ENCODE measurements at places on chromosomes 12 and 14.

GRCh38 chr12:131923260-131923659 is 5.8 kb upstream of the PUS1 start:
- peak; percentile 77 for DNase-seq

DNA sequence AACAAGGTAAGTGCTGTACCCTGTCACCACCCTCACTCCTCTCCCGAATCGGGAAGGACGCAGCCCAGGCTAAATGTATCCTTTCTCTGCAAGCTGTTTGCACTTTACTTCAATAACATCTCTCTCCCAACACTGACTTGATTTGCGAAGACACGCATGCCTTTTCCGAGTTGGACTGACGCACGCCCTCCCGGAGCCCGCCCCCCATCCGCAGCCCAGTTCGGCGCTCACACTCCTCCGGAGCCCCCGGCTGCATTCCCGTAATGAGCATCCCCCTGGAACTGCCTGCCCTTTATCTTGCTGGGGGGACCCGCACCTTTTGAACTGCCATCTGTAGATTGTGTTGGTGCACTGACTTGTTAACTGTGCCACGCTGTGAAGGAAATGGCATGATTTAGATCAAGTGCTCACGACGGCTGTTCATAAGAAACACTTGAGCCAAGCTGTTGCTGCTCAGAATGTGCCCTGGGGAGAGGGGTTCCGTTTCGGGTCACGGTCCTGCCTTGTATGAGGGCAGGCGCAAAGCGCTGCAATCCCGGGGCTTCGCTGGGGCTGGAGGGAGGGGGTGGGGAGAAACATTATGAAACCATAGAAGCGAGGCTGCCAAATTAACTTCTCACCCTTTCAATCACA is 176.6 kb upstream of the CDKN3 start:
- no peak for DNase-seq

GRCh38 chr12:3491938-3492792 is 1.2 kb downstream of the PRMT8 start:
- peak; percentile 79 for DNase-seq

GRCh38 chr14:39366460-39367386 is 65.5 kb downstream of the FBXO33 start:
- no peak for DNase-seq

DNA sequence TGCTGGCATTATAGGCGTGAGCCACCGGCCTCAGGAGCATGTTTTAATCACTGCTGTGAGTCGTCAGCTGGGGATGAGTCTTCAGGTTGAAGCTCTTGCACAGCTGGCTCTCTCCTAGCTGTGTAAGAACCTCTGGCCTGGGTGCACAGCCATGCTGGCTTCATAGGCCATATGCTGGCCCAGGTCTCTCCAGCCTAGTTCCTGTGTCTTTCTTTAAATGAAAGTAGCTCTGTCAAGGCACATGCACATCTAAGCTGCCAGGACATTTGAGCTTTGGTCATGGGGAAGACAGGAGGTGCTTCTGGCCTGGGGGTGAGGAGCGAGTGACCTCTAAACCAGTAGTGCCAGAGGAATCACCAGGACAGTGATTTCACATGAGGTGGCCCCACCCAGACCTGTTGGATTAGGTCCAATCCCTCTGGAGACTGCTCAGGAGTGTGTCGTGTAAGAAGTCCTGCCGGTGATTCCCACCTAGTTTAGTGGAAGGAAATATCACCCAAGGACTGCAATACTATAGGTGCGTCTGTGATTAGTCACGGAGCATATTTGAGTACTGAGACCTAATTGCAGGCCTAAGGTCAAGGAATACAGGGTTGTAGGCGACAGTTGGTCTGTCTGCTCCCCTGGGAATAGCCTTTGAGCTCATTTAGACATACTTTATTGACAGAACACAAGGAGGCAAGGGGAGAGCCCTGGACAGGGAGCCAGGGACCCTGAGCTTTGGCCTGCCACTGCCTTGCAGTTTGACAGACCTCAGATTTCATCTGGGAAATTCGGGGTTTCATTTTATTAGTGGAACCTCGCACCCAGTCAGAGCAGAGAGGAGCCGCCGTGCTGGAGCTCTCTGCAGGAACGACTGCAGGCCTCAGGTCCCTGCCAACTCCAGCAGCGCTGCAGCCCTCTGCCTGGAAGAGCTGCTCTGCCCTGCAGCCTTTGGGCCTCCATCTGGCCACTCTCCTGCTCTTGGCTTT is 67.0 kb downstream of the ANKRD9 start:
- DNase-seq, result no peak

- DNase-seq, result no peak
These were observed 282 bp upstream of the IGFBP6 start for GRCh38 chr12:53097207-53097563.

DNA sequence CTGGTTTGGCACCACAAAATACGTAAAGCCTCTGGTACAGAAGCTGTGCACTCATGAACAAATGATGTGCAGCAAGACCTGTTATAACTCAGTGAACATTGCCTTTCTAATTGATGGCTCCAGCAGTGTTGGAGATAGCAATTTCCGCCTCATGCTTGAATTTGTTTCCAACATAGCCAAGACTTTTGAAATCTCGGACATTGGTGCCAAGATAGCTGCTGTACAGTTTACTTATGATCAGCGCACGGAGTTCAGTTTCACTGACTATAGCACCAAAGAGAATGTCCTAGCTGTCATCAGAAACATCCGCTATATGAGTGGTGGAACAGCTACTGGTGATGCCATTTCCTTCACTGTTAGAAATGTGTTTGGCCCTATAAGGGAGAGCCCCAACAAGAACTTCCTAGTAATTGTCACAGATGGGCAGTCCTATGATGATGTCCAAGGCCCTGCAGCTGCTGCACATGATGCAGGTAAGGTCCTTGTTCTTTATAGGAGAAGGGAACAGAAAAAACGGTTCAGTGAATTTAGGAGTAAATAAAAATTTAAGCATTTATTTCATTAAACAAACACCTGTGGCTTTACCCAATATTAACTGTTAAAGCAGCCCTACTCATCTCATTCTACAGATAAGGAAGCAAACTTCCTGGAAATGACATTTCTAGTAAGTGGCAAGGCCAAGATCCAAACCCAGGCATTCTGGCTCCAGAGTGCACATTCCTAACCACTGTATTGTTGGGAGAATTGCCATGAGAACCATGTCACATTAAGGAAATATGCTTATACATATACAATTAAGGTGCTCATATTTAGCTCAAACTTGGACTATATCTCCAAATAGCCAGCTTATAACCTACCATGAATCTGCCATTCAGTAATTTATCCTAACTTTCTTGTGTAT is 11.7 kb downstream of the COCH start:
- DNase-seq, result no peak

- DNase-seq, result no peak
These were observed 9.2 kb upstream of the MMP17 start for GRCh38 chr12:131818821-131819585.

GRCh38 chr12:40689576-40689975 is 2.7 kb upstream of the CNTN1 start:
- DNase-seq, result no peak

DNA sequence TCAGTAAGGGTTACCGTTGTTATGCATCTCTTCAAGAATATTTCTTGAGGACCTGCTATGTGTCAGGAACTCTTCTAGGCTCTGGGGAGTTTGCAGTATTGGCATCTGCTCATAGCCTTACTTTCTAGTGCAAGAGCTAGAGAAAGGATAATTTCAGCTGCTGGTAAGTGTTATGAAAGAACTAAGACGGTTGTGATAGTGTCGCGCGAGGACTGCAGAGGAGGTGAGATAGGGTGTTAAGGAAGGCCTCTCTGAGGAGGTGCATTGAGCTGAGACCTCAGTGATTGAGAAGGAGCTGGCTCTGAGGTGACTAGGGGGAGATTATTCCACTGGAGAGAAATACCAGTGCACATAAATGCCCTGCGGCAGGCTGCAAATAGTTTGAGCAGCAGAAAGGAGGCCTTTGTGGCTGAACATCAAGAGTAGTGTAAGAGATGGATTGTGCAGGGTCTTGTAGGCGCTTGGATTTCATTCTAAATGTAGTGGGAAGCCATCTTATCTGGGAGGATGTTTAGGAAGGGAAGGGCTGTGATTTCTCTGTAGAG is 824 bp downstream of the DDX55 start:
- DNase-seq, result no peak

DNA sequence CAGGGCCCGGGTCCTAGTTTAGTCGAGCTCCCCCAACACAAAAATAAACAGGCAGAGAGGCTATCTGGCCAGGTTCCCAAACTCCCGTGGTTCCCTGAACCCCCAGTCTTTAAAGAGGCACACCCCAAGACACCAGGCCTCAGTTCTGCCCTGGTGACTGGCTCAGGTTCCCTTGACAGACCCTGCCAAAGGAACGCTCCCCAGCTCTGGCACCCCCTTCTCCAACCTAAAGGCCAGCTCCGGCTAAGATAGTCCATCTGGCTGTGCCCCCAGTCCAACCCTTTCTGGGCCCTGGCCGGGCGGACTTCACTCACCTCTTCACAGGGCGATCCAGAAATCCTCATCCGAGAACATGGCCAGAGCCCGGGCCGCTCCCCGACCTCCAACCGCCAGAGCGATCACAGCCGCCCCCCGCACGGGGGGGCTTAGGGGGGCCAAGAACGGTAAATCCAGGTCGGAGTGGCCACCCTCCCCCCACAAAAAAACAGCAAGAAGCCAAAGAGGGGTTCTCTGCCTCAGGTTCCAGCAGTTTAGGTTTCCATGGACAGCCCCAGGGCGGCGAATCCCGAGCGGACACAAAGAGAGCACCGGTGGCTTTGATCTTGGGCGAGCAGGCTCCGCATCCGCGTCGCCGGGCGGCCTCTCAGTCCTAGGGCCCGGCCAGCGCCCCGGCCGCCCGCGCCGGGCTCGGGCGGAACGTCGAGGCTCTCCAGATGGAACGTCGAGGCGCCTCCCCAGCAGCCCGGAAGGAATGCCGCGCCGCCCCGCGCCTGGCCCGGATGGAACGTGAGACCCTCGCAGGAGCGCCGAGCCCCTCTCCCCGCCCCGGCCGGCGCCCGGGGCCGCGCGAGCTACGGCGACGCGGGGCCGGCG is 1.1 kb downstream of the KMT2D start:
- peak; percentile 24 for DNase-seq

- DNase-seq, result no peak
These were observed 44.5 kb downstream of the BEGAIN start for GRCh38 chr14:100542619-100543205.
